ENCODE measurements at places on chromosomes 1 and 21.

GRCh38 chr1:215360758-215361157 is 206.3 kb upstream of the KCTD3 start:
- no peak overlapping the region for H3K27ac ChIP-seq
- H3K4me1 ChIP-seq: no peaks in the 10 kb centered on the region
- no peak overlapping the region for H3K4me3 ChIP-seq
- DNase-seq: no peak

GRCh38 chr1:54436826-54437225 is 30.6 kb upstream of the SSBP3 start:
- H3K4me1 ChIP-seq: no peaks in the 10 kb centered on the region
- no peaks in the 10 kb centered on the region for H3K36me3 ChIP-seq
- DNase-seq: no peak
- H3K27me3 ChIP-seq: peaks cover 2% of the 10 kb centered on the region

DNA sequence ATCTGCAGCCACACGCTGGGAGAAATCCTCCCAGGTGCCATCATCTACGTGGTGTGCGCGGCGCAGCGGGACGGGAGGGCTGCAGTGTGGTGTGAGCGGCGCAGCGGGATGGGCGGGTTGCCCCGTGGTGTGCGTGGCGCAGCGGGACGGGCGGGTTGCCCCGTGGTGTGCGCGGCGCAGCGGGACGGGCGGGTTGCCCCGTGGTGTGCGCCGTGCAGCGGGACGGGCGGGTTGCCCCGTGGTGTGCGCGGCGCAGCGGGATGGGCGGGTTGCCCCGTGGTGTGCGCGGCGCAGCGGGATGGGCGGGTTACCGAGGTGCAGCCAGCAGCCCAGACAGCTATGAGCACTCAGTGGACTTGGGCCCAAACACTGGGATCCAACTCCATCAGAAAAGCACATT is 4.7 kb downstream of the WRAP73 start:
- H3K27me3 ChIP-seq: no peaks in the 10 kb centered on the region
- no peak overlapping the region for H3K4me3 ChIP-seq
- no peak overlapping the region for H3K27ac ChIP-seq

GRCh38 chr1:34796990-34797389 is 4.2 kb downstream of the GJA4 start:
- no peaks in the 10 kb centered on the region for H3K4me1 ChIP-seq
- peaks cover 13% of the 10 kb centered on the region for H3K27me3 ChIP-seq
- no peak for DNase-seq
- H3K4me3 ChIP-seq: no peak overlapping the region

DNA sequence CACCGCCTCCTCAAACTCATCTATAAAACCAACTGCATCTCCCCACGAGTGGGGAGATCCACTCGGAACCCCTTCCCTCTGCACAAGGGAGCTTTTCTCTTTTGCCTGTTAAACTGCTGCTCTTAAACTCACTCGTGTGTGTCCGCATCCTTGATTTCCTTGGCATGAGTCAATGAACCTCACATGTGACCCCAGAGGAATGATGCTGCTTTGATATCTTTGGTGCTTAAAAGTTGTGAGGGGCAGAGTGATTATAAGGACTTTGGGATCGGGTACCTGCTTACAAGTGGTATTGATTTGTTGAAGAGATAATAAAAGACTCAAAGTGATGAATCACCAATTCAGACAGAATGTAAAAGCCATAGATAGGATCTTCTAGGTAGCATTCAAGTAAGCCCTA is 125.3 kb downstream of the GREM2 start:
- DNase-seq: no peak
- H3K4me3 ChIP-seq: no peak overlapping the region
- H3K27ac ChIP-seq: no peak overlapping the region
- peaks cover 3% of the 10 kb centered on the region for H3K4me1 ChIP-seq
- no peaks in the 10 kb centered on the region for H3K27me3 ChIP-seq
- no peaks in the 10 kb centered on the region for H3K36me3 ChIP-seq

GRCh38 chr1:88509379-88509778 is 174.7 kb upstream of the PKN2 start:
- DNase-seq: peak; percentile 31
- H3K27me3 ChIP-seq: no peaks in the 10 kb centered on the region
- no peak overlapping the region for H3K27ac ChIP-seq
- H3K4me1 ChIP-seq: no peaks in the 10 kb centered on the region
- no peaks in the 10 kb centered on the region for H3K36me3 ChIP-seq

- H3K27ac ChIP-seq: no peak overlapping the region
- no peaks in the 10 kb centered on the region for H3K36me3 ChIP-seq
- DNase-seq: no peak
- peaks cover 6% of the 10 kb centered on the region for H3K4me1 ChIP-seq
- no peaks in the 10 kb centered on the region for H3K27me3 ChIP-seq
These were observed 64.0 kb downstream of the NENF start for GRCh38 chr1:212496682-212497081.

GRCh38 chr1:172935062-172935592 is 115.6 kb downstream of the TNFSF18 start:
- H3K4me3 ChIP-seq: no peak overlapping the region
- DNase-seq: peak; percentile 56
- H3K27ac ChIP-seq: peak overlapping the region; percentile 32
- peaks cover 25% of the 10 kb centered on the region for H3K4me1 ChIP-seq
- H3K27me3 ChIP-seq: no peaks in the 10 kb centered on the region

DNA sequence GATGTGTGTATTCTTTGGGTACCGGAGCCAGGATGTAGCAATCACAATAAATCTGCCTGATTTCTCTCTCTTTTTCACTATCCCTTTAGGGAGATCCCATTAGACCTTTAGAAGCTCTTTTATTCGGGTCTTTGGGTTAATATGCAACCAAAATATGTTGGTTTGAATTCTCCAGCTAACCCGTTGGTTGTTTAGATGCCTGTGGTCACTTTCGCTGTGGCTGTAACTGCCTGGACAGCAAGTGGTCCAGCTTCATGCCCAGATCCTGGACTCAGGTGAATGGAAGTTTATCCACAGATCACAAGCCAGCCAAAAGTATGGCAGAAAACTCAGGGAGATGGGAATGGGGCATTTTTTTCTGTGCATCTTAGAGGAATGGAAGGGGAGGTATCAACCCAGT is 12.3 kb downstream of the KAZN start:
- no peaks in the 10 kb centered on the region for H3K36me3 ChIP-seq
- no peak for DNase-seq
- H3K4me3 ChIP-seq: no peak overlapping the region
- H3K27me3 ChIP-seq: no peaks in the 10 kb centered on the region
- H3K4me1 ChIP-seq: no peaks in the 10 kb centered on the region

DNA sequence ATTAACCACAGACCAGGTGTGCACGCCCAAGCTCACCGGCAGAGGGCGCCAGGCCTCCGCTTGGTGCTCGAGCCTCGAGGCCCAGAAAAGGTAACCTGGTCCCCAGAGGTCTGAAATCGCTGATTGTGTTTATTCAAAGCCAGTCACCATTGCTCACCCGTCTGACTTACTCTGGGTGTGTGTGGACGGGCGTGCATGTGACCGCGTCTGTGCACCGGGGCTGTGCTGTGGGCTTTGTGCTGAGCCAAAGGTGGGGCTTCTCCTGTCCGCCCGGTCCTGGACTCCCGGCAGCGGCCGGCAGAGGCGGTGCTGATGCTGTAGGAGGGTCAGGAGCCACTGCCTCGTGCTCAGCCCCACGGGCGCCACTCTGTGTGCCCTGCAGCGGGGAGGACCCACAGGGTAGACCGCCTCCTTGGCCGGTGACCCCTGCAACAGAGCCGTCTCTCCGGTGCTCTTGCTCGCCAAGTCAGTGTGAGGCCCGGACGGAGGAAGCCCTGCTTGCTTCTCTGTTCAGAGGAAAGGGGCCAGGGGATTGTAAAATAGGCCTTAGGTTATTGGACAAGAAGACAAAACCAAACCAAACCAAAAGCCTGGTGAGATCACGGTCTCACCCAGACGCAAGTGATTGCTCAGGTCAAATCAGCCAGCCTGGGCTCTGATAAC is 32.0 kb upstream of the BTG2 start:
- H3K4me3 ChIP-seq: no peak overlapping the region
- H3K27me3 ChIP-seq: no peaks in the 10 kb centered on the region
- DNase-seq: peak; percentile 82

- no peak overlapping the region for H3K4me3 ChIP-seq
- no peaks in the 10 kb centered on the region for H3K27me3 ChIP-seq
- no peak for DNase-seq
- no peaks in the 10 kb centered on the region for H3K4me1 ChIP-seq
- H3K36me3 ChIP-seq: no peaks in the 10 kb centered on the region
These were observed 102.0 kb upstream of the BRINP3 start for GRCh38 chr1:190579552-190580193.

DNA sequence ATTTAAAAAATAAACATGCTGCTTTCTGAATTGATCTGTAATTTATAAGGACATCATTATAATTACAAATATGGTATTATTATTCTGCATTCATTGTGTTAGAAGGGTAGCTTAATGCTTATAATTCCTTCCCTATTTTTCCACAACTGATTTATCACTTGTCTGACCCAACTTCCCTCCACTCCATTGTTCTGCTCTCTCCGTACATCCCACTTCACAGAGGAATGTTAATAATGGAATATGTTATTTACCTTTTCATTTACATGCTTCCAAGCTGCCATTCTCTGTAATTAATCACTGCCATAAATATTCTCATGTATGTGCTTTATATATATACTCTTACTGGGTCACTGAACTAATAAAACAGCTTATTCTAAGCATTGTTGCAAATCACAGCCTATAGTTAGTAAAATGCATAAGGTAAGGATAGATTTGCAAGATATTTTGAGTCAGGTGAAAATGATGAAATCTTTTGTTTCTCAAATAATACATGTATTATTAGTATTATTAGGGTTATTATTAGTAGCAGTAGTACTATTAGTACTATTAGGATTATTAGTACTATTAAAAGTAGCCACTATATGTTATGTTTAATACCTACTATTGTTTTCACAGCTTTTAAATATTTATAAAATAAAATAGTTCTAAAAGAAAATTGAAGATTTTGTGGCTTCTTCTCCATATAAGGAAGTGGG is 70.6 kb upstream of the NEK7 start:
- H3K27ac ChIP-seq: no peak overlapping the region
- H3K36me3 ChIP-seq: no peaks in the 10 kb centered on the region
- DNase-seq: no peak
- no peak overlapping the region for H3K4me3 ChIP-seq

GRCh38 chr1:29673228-29673500 is 436.8 kb downstream of the PTPRU start:
- H3K27ac ChIP-seq: no peak overlapping the region
- H3K36me3 ChIP-seq: no peaks in the 10 kb centered on the region
- no peak for DNase-seq
- no peak overlapping the region for H3K4me3 ChIP-seq
- H3K4me1 ChIP-seq: no peaks in the 10 kb centered on the region
- no peaks in the 10 kb centered on the region for H3K27me3 ChIP-seq

GRCh38 chr1:171335964-171336363 is 22.0 kb downstream of the FMO4 start:
- H3K27ac ChIP-seq: no peak overlapping the region
- no peak for DNase-seq
- no peaks in the 10 kb centered on the region for H3K27me3 ChIP-seq
- H3K4me3 ChIP-seq: no peak overlapping the region

GRCh38 chr1:32754317-32755097 is 51.9 kb upstream of the SYNC start:
- DNase-seq: peak; percentile 42
- H3K4me1 ChIP-seq: peaks cover 15% of the 10 kb centered on the region
- peak overlapping the region; percentile 50 for H3K4me3 ChIP-seq

DNA sequence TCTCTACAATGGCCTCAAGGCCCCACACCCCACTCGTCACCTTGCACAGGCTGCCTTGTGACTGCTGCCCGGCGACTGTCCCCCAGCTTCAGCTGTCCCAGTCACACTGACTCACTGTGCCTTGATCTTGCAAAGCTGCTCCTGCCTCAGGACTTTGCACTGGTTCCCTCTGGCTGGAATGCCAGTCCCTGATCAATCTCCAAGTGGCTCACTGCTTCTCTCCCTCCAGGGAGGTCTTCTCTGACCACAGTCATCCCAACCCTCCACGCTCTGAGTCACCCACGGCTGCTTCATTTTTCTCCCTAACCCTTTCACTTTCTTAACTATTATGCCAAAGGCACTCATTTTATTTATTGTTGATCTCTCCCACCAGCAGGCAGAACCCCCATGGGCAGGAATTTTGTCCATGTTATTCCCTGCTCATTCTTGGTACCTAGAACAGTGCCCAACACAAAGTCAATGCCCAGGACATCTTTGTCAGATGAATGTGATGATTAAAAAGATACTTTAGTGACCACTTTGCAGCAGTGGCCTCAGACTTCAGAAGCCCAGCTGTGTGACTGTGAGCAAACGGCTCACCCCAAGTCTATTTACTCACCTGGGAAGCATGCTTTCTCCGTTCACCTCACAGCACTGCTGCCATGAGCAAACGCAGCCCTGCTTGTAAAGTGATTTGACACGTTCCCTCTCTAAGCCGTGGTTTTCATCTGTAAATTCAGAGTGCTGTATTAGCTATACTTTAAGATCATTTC is 53.4 kb downstream of the ZBTB18 start:
- 0 out of 2 replicates have a peak overlapping the region, but pooled peaks have one; percentile 13 for H3K27ac ChIP-seq
- H3K27me3 ChIP-seq: no peaks in the 10 kb centered on the region
- H3K4me3 ChIP-seq: no peak overlapping the region
- peaks cover 14% of the 10 kb centered on the region for H3K4me1 ChIP-seq
- peak; percentile 93 for DNase-seq
- no peaks in the 10 kb centered on the region for H3K36me3 ChIP-seq

GRCh38 chr1:223437151-223437550 is 43.9 kb downstream of the CCDC185 start:
- no peak overlapping the region for H3K4me3 ChIP-seq
- no peak overlapping the region for H3K27ac ChIP-seq
- no peaks in the 10 kb centered on the region for H3K36me3 ChIP-seq

DNA sequence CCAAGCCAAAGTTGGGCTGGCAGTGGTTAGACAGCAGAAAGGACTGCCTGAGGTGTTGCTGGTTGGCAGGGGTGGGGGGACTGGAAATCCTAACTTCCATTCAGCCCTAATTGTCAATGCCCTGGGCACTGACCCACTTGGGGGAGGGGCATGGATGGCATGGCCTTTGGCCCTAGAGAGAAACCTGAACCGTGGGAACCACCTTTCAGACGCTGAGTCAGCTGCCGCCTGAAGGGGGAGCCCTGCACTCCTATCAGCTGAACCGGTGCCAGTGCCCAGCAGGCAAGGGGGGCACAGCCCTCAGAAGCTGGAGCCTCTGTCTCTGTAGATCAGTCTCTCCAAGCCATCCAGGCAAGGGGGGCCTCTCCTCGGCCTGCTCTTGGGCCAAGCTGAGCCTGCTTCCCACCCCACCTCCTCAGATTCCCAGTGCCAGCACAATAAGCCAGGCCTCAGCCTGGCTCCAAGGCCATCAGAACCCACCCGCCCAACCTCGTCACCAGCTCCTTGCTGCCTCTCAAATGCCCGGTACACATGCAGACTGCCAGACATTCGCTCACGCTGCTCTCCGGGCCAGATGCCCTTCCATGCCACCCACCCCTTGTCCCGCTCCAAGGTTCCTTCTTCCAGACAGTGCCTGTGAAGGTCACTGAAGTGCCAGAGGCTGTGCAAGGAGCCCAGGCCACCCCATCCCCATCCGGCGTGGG is 11.6 kb downstream of the TINAGL1 start:
- H3K36me3 ChIP-seq: no peaks in the 10 kb centered on the region
- peaks cover 19% of the 10 kb centered on the region for H3K27me3 ChIP-seq
- no peak overlapping the region for H3K27ac ChIP-seq
- no peak for DNase-seq
- peaks cover 7% of the 10 kb centered on the region for H3K4me1 ChIP-seq

GRCh38 chr1:8439015-8439702 is 121.2 kb downstream of the SLC45A1 start:
- H3K4me3 ChIP-seq: no peak overlapping the region
- H3K36me3 ChIP-seq: 0 out of 2 replicates have a peak, but pooled peaks cover 3% of the 10 kb centered on the region
- H3K27me3 ChIP-seq: no peaks in the 10 kb centered on the region
- DNase-seq: peak; percentile 88

- no peaks in the 10 kb centered on the region for H3K36me3 ChIP-seq
- no peaks in the 10 kb centered on the region for H3K27me3 ChIP-seq
- DNase-seq: no peak
- H3K27ac ChIP-seq: peak overlapping the region; percentile 29
These were observed 735.8 kb downstream of the LTN1 start for GRCh38 chr21:28256837-28257236.
